ENCODE measurements at places on chromosomes 3 and 15. TPM values are rescaled to one million over a fixed set of nuclear protein-coding genes. Genes with fewer than 3 reads are reported as not detected.

DNA sequence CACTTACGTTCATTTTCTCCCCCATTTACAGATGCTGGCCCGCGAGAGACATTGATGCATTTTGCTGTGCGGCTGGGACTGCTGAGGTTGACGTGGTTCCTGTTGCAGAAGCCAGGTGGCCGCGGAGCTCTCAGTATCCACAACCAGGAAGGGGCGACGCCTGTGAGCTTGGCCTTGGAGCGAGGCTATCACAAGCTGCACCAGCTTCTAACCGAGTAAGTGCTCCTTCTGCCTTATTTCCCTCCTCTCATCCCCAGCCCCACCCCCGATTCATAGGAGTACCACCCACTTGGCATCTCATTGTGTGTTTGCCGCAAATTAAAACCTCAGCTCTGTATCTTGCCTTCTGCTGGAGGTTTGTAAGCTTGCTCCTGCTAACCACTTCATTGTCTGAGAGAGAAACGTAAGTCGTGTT, 163.3 kb downstream of the AKAP13 start:
- DNase-seq, result no peak

DNA sequence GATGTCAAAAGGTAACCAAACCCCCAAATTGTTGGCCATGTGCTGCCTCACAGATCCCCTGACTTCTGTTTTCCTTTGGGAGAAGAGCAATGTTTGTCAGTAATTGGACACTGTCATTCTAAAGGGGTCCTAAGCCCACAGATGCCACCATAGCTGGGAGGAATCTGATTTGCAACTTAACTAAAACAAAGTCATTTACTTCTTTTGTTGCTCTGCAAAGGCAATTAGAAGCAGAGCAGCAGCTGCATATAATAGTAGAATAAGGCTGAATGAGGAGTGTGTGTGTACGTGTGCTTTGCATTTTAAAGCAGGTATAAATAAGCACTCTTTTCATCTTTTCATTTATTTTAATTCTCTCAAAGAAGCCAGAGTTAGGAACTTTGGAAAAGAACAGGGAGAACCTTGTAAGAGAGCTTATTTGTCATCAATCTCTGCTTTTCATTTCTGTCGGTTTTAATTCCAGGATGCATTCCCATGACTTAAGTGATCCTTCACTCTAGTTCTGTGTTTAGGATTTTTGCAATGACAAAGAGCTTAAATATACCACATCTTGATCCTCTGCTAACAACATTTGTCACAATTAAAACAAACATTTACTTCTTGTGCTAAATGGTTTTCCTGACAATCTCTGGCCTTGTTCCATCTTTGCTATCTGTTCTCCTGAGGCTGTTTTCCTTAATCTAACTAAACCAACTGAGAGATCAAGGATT, 530.2 kb upstream of the CBLB start:
- DNase-seq, result no peak

DNA sequence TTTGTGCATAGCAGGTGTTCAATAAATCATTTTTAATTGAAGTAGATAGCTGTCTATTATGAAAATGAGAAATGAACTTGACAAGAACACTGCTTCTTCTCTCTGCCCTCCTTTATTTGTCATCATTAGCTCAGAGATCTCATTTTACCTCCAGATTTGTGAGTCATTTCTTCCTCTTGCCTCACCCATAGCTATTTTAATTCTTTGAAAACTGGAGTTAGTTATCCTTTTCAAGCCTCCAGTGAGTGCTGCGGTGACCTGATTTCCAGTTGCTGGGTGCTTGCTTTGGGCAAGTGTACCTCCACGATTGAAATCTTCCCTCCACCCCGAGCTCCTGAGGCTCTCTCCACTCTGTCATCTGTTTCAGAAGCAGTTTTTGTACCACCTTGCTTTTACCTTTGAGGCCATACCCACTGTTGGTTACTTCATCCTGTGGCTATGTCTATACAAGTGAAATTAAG, 114.6 kb downstream of the NFKBIZ start:
- DNase-seq, result no peak

The ZCWPW2 gene
- total RNA-seq, result 0.29 TPM

The MCTP2 gene
- 0.61 TPM for total RNA-seq
